Bronchus fibroblast of lung (primary cell): ENCODE measurements at places on chromosomes 3 and 15. TPM values are rescaled to one million over a fixed set of nuclear protein-coding genes. Genes with fewer than 3 reads are reported as not detected.

Gene HMG20A
- 17.7 and 20.1 TPM in 2 replicates for total RNA-seq

Gene SEMA4B
- total RNA-seq, result 10.7 and 12.4 TPM in 2 replicates

Gene TMEM212
- not detected in 2 replicates for total RNA-seq

Gene ZBBX
- total RNA-seq, result not detected in 2 replicates

Gene SLC12A1
- not detected in 2 replicates for total RNA-seq

Gene TM6SF1
- total RNA-seq, result 3.0 and 4.2 TPM in 2 replicates

Gene AGBL1
- not detected in 2 replicates for total RNA-seq

Gene PARP6
- total RNA-seq, result 11.8 and 18.0 TPM in 2 replicates

Gene ARL6
- total RNA-seq, result 5.7 and 6.7 TPM in 2 replicates

Gene RNU5B-1
- total RNA-seq, result not detected in 2 replicates

Gene RBP2
- total RNA-seq, result not detected in 2 replicates

Gene PEX5L
- total RNA-seq, result not detected in 2 replicates

Gene SMAD6
- total RNA-seq, result 4.7 and 7.1 TPM in 2 replicates

Gene UNC13C
- not detected in 2 replicates for total RNA-seq

Gene MOBP
- not detected in 2 replicates for total RNA-seq

Gene SLCO2A1
- total RNA-seq, result 2.7 and 3.0 TPM in 2 replicates

Gene GPR62
- 0.15 and 0.34 TPM in 2 replicates for total RNA-seq

Gene TIMP4
- total RNA-seq, result 10.9 and 11.3 TPM in 2 replicates

Gene EPHA6
- 0.17 TPM in 1 of 2 replicates, not detected in the other for total RNA-seq

Gene ILDR1
- not detected in 2 replicates for total RNA-seq

Gene NAALADL2
- total RNA-seq, result 1.0 and 3.4 TPM in 2 replicates

Gene SCN10A
- total RNA-seq, result not detected in 2 replicates

Gene IL20RB
- 2.2 and 3.0 TPM in 2 replicates for total RNA-seq

Gene GRAMD1C
- 4.6 and 5.0 TPM in 2 replicates for total RNA-seq

Gene VIPR1
- under 0.01 and 0.17 TPM in 2 replicates for total RNA-seq

Gene SIDT1
- not detected in 2 replicates for total RNA-seq

Gene DUOX2
- total RNA-seq, result not detected in 2 replicates

Gene POPDC2
- total RNA-seq, result not detected in 2 replicates

Gene RAF1
- 72.2 and 75.8 TPM in 2 replicates for total RNA-seq

Gene GOLGA6D
- not detected in 2 replicates for total RNA-seq

Gene CDHR4
- total RNA-seq, result not detected in 2 replicates

Gene ADAMTS9
- total RNA-seq, result 2.5 TPM in 2 replicates

Gene TUBGCP5
- total RNA-seq, result 10.8 and 11.9 TPM in 2 replicates

Gene SLC2A2
- total RNA-seq, result not detected in 2 replicates

Gene SPINK8
- not detected in 2 replicates for total RNA-seq

Gene PLD1
- 4.9 TPM in 2 replicates for total RNA-seq

Gene ACOX2
- 5.4 and 6.4 TPM in 2 replicates for total RNA-seq

Gene NOX5
- total RNA-seq, result 0.15 TPM in 1 of 2 replicates, not detected in the other

Gene PIAS1
- 6.7 and 12.8 TPM in 2 replicates for total RNA-seq

Gene SEMA6D
- 1.8 and 3.4 TPM in 2 replicates for total RNA-seq

Gene NCKIPSD
- 19.8 and 25.9 TPM in 2 replicates for total RNA-seq

Gene LRRC34
- total RNA-seq, result 4.6 and 7.1 TPM in 2 replicates

Gene RGMA
- total RNA-seq, result 3.6 and 5.7 TPM in 2 replicates
